Fibroblast of the aortic adventitia (primary cell): ENCODE measurements at places on chromosomes 1 and 21. TPM values are rescaled to one million over a fixed set of nuclear protein-coding genes. Genes with fewer than 3 reads are reported as not detected.

The C4BPA gene
- total RNA-seq: not detected in 2 replicates

The TAS1R2 gene
- total RNA-seq: not detected in 2 replicates

The MFAP2 gene
- 47.7 and 60.3 TPM in 2 replicates for total RNA-seq

The NBPF6 gene
- total RNA-seq: not detected in 2 replicates

The S1PR1 gene
- 2.8 and 5.5 TPM in 2 replicates for total RNA-seq

The LCE1A gene
- total RNA-seq: not detected in 2 replicates

The SYTL1 gene
- 0.09 TPM in 1 of 2 replicates, not detected in the other for total RNA-seq

The FAM229A gene
- 1.6 and 1.7 TPM in 2 replicates for total RNA-seq

The POLR3GL gene
- total RNA-seq: 15.7 and 28.4 TPM in 2 replicates

The MROH7 gene
- total RNA-seq: 0.27 TPM in 1 of 2 replicates, not detected in the other

The NPR1 gene
- 1.5 and 24.0 TPM in 2 replicates for total RNA-seq

The PHGDH gene
- 246 and 430 TPM in 2 replicates for total RNA-seq

The CCDC181 gene
- total RNA-seq: 1.4 and 3.1 TPM in 2 replicates

The AMPD1 gene
- total RNA-seq: not detected in 2 replicates

The CLCA4 gene
- total RNA-seq: not detected in 2 replicates

The LEMD1 gene
- 0.36 TPM in 1 of 2 replicates, not detected in the other for total RNA-seq

The RAB25 gene
- total RNA-seq: not detected in 2 replicates

The TDRD5 gene
- not detected in 2 replicates for total RNA-seq

The ELAVL4 gene
- total RNA-seq: not detected in 2 replicates

The TLCD4 gene
- 0.25 and 0.36 TPM in 2 replicates for total RNA-seq

The KMO gene
- total RNA-seq: not detected in 2 replicates
